Activated T-cell treated with anti-CD3 and anti-CD28 coated beads, Interleukin-2, amount 50 U/mL, for 4 hours (primary cell): ENCODE measurements at places on chromosomes 12 and 14. TPM values are rescaled to one million over a fixed set of nuclear protein-coding genes. Genes with fewer than 3 reads are reported as not detected.

- DNase-seq = no peak
These were observed 87.7 kb downstream of the PELI2 start for GRCh38 chr14:56205881-56206280.

DNA sequence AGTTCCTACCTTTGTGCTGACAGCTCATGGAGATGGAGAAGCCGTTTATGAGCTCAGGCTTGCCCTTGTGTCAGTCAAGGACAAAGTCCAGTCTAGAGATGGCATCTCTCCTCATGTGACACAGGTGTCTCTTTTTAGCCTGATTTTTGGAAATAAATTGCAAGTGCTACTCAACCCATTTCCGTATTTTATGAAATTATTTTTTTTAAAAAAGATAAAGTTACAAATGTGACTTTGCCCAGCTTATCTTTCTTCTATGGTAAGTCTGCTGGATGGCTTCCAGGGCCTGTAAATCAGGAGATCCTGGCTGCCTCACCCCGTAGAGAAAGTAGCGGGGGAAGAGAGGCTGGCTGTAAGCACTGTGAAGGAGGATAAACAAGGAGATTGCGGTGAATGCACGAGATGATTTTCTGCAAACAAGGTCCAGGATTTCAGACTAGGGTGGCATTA lies 169.7 kb downstream of the MYRFL start:
- DNase-seq = no peak

GRCh38 chr12:126061777-126062176 lies 996.5 kb downstream of the AACS start:
- no peak for DNase-seq

GRCh38 chr12:52202361-52203078 lies 10.7 kb upstream of the KRT80 start:
- no peak for DNase-seq

DNA sequence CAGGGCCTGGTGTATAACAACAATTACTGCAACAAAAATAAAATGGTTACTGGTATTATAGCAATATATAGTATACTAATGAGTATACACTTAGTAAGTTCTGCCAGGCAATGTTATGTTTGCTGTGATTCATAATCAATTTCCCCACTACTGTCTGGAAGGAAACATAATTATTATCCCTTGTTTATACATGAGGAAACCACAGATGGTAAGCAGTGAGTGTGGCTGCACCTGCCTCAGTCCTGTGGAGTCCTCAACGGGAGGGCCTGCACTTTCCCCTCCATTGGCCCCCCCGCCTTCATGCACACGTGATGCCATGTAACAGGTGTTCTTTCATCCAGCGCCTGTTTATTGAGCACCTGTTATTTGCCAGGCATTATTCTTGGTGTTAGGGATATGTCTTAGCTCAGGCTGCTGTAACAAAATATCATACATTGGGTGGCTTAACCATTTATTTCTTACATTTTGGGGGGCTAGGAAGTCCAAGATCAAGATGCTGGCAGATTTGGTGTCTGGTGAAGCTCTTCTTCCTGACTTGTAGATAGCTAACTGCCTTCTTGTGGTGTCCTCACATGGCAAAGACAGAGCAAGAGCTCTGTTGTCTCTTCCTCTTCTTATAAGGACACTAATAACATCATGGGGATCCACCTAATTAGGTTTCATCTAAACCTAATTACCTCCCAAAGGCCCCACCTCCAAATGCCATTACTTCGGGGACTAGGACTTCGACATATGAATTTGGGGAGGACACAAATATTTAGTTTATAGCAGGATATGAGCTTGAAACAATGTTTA lies 59.5 kb upstream of the CHGA start:
- DNase-seq = no peak

The OLR1 gene
- not detected for total RNA-seq

The LRRC43 gene
- 0.28 TPM for total RNA-seq

The ERP27 gene
- 0.35 TPM for total RNA-seq

GRCh38 chr14:96987086-96987474 lies 189.9 kb downstream of the VRK1 start:
- no peak for DNase-seq

The ASPG gene
- total RNA-seq = not detected

The CCDC184 gene
- 0.61 TPM for total RNA-seq

The DCP1B gene
- 8.1 TPM for total RNA-seq

The LHX5 gene
- not detected for total RNA-seq

The GLIPR1L2 gene
- total RNA-seq = not detected

DNA sequence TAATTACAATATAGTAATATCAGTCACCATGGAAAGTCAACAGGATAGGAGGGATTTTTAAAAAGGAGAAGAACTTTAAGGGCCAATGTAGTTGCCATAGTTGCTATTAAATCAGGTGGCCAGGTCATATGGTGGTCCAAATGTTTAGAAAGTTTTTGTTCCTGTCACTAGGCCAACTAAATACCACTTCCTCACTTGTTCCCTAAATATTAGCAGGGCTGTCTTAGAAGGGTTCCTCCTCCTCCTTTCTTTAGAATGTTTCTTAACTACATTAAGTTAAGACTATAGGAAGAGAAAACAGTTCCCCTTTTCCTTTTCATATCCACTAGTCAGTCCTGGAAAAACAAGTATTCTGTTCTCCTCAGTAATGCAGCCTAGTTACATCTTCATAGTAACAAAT lies 50.3 kb downstream of the MON2 start:
- no peak for DNase-seq

DNA sequence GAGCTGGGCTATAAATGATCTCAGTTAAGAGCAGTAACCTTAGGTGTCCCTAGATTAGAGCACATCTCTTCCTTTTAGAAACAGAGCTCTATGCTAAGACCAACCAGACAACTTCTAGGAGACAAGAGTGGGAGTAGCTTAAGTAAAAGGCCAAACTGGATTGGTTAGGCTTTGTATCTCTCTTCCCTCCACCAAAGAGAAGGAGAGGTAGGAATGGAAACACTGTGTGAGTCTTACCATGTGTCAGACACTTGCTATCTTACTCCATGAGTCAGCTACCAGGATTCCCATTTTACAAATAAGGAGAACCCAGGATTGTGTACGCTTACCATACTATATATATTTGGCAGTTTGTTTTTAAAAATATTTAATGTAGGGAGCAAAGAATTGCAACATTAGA lies 122.9 kb downstream of the PAX9 start:
- DNase-seq = no peak

GRCh38 chr14:71243697-71244096 lies 336.4 kb downstream of the PCNX1 start:
- DNase-seq = no peak

GRCh38 chr14:89330236-89331002 lies 86.6 kb downstream of the FOXN3 start:
- DNase-seq = no peak

The BCAT1 gene
- 19.2 TPM for total RNA-seq

DNA sequence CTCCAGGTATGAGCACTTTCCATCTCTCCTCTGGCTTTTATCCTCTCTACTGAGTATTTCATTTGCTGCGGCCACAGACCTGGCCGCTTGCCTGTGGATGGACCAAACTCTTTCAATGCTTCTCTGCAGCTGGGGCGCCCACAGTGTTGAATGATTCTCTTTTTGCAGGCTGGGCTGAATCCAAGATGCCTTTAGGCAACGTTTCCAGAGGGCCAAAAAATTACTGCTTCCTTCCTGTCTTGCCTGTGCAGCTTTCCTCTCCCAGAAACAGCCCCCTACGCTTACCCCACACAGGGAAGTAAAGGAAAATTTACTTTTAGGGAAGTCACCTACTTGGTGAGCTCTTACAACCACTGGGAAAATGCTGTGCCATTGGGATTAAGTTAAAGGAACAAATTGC lies 55.6 kb upstream of the JDP2 start:
- DNase-seq = no peak

The IKZF4 gene
- total RNA-seq = 14.6 TPM

- DNase-seq = no peak
These were observed 461.2 kb downstream of the FLRT2 start for GRCh38 chr14:85991156-85991555.

DNA sequence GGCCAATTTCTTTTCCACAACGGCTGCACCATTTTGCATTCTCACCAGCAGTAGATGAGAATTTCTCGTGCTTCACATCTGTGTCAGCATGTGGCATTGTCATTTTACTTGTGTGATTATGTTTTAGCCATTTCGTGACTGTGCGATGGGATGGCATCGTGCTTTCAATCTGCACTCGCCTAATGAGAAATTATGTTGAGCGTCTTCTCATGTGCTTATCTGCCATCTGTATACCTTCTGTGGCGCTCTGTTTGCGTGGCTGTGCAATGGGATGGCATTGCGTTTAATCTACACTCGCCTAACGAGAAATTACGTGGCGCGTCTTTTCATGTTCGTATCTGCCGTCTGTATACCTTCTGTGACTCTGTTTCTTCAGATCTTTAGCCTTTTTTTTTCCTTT lies 14.9 kb upstream of the GPR132 start:
- DNase-seq = no peak

DNA sequence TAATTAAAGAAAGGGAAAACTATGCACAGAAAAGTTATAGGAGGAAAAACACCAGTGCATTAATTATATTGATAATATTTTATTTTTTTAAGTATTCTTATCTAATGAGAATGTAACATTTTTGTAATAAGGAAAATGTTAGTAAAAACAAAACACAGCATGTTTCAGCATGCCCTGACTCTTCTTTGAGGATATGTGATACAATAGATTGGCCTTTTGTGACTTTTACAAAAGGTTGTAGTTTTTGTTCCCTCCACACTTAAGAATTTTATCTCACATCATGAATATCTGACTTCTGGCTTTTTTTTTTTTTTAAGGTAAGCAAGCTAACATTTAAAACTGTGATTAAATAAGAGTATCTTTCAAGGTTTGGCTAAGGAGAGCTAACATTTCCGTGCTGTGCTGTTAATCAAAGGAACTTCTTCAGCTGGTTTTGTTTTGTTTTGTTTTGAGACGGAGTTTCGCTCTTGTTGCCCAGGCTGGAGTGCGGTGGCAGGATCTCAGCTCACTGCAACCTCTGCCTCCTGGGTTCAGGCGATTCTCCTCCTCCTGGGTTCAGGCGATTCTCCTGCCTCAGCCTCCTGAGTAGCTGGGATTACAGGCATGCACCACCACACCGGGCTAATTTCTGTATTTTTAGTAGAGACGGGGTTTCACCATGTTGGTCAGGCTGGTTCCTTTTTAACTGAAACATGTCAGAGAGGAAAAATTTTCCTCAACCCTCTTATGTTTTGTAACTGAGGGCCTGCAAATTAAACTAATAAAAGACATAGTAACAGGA lies 30.8 kb upstream of the RESF1 start:
- DNase-seq = peak; percentile 12

GRCh38 chr14:102375119-102375518 lies 12.4 kb downstream of the TECPR2 start:
- DNase-seq = no peak

The KRT77 gene
- not detected for total RNA-seq

- no peak for DNase-seq
These were observed 58.1 kb upstream of the MMP17 start for GRCh38 chr12:131770120-131770519.

- DNase-seq = no peak
These were observed 238.6 kb upstream of the DDHD1 start for GRCh38 chr14:53391631-53392285.

GRCh38 chr12:6157482-6157881 lies 33.0 kb upstream of the VWF start:
- no peak for DNase-seq

DNA sequence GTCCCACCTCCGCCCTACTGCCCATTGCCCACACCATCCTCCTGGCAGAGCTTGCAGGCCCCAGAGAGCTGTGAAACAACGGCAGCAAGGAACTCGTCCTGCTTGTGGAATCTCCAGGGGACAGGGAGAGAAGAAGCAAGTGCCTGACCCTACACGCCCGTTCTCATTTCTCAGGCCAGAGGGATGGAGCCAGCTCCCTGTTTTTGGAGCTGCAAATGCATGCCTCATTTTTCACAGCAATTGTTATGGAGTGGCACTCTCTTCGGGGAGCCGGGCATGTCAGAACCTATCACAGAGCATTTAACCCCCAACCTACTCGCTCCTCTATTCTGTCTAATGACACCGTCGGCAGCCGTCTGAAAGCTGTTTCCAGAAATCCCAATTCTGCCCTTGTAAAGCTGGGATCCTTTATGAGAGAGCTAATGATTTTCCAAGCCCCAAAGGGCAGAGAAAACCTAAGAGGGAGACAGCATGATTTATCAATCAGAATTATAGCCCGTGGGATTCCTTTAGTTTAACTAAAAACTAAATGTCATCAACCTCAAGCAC lies 222.3 kb upstream of the NOS1 start:
- no peak for DNase-seq

DNA sequence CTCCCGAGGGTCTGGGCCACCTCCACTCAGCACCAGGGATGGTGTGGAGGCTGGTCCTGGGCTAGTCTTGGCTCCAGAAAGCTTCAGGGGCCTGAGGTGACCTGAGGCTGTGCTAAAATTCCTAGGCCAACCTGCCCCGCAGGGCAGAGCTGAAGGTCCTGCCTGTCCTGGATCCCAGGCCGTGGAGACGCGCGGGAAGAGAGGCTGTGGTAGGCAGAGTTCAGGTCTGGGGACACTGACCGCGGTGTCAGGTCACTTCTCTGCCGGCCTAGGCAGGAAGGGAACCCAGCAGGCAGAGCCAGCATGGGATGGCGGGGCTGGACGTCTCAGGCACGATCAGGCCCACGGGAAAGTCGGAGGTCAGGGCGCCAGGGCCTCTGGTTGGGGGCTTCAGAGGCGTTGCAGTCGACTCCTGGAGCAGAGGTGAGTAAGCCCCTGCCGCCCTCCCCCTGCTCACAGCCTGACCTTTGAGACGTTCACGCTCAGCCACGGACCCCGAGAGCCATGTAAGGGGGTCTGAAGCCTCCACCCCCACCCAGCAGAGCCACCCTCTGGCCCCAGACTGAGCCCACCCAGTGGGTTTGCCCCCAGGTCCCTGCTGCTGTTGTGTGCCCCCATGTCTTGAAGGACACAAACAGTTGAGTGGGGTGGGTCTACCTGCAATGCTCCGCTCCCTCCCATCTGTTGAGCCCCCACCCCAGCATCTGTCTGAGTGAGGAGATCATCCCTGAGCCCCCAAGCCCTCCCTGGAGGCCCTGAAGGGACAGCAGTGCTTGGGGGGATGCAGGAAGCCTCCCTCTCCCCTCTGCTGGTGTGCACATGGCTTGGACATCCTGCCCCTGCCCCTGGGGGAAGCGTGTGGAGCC lies 142.7 kb downstream of the KIF26A start:
- no peak for DNase-seq

GRCh38 chr14:87869619-87870583 lies 123.1 kb downstream of the GALC start:
- no peak for DNase-seq

The STON2 gene
- total RNA-seq = 0.35 TPM

DNA sequence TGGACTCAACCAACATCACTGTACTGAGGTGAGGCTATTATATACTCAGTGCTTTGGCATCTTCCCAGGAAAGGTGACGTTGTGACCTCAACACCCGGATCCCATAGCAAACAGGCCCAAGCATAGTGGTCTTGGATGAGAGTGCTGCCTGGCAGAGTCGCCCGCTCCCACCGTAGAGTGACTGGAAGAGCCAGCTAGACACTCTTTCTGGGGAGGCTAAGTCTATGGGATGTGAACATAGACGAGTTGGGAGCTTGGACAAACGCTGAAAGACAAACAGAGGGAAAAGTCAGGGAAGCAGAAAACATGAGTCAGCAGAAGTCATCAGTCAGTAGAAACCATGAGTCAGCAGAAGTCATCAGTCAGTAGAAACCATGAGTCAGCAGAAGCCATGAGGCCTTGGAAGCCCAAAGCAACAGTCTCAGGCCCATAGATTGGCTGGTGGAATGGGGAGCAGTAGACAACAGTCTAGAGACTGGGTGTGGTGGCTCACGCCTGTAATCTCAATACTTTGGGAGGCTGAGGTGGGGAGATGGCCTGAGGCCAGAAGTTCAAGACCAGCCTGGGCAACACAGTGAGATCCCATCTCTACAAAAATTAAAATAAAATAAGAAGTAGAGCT lies 66.4 kb upstream of the MAP1LC3B2 start:
- no peak for DNase-seq

The TRIM9 gene
- 0.58 TPM for total RNA-seq

The TMBIM4 gene
- 69.9 TPM for total RNA-seq
